ENCODE measurements at places on chromosomes 7 and 10.
A peak's percentile ranks its signal among the peaks of the same experiment; 100 is the strongest.

GRCh38 chr7:110974441-110974840 is 116.5 kb upstream of the LRRN3 start:
- H3K27ac ChIP-seq, result no peak overlapping the region
- no peaks in the 10 kb centered on the region for H3K4me1 ChIP-seq
- DNase-seq, result no peak

- no peaks in the 10 kb centered on the region for H3K27me3 ChIP-seq
- DNase-seq, result no peak
- H3K4me3 ChIP-seq, result no peak overlapping the region
These were observed 171.2 kb upstream of the CELF2 start for GRCh38 chr10:10846504-10846900.

- H3K36me3 ChIP-seq, result peaks cover 3% of the 10 kb centered on the region
- H3K4me3 ChIP-seq, result no peak overlapping the region
- no peaks in the 10 kb centered on the region for H3K4me1 ChIP-seq
- H3K27me3 ChIP-seq, result no peaks in the 10 kb centered on the region
- H3K27ac ChIP-seq, result no peak overlapping the region
These were observed 4.5 kb downstream of the ANKRD61 start for GRCh38 chr7:6035686-6036085.

GRCh38 chr7:50391386-50391785 is 58.8 kb downstream of the FIGNL1 start:
- H3K27ac ChIP-seq, result no peak overlapping the region
- no peaks in the 10 kb centered on the region for H3K36me3 ChIP-seq
- no peaks in the 10 kb centered on the region for H3K4me1 ChIP-seq
- DNase-seq, result no peak
- H3K4me3 ChIP-seq, result no peak overlapping the region
- H3K27me3 ChIP-seq, result no peaks in the 10 kb centered on the region

DNA sequence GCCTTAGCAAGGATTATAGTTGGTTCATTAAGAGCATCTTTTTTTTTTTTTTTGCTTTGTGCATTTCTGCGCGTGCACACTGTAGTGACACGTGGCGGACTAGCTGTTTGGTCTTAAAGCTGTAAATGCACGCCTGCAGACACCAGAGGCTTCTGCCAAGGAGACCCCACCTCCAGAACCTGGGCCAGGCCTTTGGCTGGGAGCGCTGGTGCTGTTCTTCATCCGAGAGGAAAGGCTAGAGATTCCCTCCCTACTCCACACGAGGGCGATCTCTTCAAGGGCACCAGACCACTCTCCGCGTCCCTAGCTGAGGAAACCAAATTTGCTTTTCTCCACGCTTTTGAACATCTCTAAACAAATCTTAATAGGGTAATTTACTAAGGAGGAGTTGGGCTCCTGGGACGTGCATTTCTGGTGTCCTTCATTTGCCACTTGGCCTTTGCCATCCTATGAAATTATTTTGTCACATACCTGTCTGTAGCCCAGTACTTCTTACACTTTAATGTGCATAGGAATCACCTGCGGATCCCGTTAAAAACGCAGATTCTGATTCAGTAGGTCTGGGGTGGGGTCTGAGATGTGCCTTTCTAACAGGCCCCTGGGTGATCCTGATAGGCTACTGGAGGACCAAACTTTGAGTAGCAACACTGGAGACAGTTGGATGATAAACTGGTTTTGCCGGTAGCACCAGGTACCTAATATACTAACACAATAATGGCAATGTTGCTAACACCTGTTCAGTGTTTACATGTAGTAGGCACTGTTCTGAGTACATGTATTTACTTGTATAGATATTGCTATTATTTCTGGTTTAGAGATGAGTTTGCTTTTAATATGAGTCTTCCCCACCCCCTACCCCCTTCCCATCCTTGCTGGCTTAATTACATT is 1.3 kb upstream of the SLC26A5 start:
- H3K4me1 ChIP-seq, result peaks cover 17% of the 10 kb centered on the region
- peaks cover 52% of the 10 kb centered on the region for H3K27me3 ChIP-seq
- no peaks in the 10 kb centered on the region for H3K36me3 ChIP-seq
- DNase-seq, result peak; percentile 35
- H3K27ac ChIP-seq, result no peak overlapping the region

- DNase-seq, result no peak
- no peak overlapping the region for H3K27ac ChIP-seq
- H3K27me3 ChIP-seq, result no peaks in the 10 kb centered on the region
- no peaks in the 10 kb centered on the region for H3K4me1 ChIP-seq
These were observed 1605.1 kb downstream of the REEP3 start for GRCh38 chr10:65126288-65126687.

GRCh38 chr10:98351831-98352402 is 63.1 kb downstream of the PYROXD2 start:
- DNase-seq, result no peak
- H3K27me3 ChIP-seq, result no peaks in the 10 kb centered on the region
- H3K4me1 ChIP-seq, result peaks cover 12% of the 10 kb centered on the region
- no peak overlapping the region for H3K27ac ChIP-seq
- no peak overlapping the region for H3K4me3 ChIP-seq
- no peaks in the 10 kb centered on the region for H3K36me3 ChIP-seq

- DNase-seq, result no peak
- no peak overlapping the region for H3K27ac ChIP-seq
- H3K4me1 ChIP-seq, result no peaks in the 10 kb centered on the region
- H3K36me3 ChIP-seq, result no peaks in the 10 kb centered on the region
These were observed 172.5 kb downstream of the ADARB2 start for GRCh38 chr10:1564791-1565190.

- peaks cover 5% of the 10 kb centered on the region for H3K4me1 ChIP-seq
- no peak overlapping the region for H3K27ac ChIP-seq
- no peak for DNase-seq
- no peaks in the 10 kb centered on the region for H3K27me3 ChIP-seq
These were observed 210.5 kb downstream of the CSTF2T start for GRCh38 chr10:51488766-51489408.

- DNase-seq, result no peak
- no peaks in the 10 kb centered on the region for H3K36me3 ChIP-seq
- no peaks in the 10 kb centered on the region for H3K27me3 ChIP-seq
- H3K4me3 ChIP-seq, result no peak overlapping the region
- H3K27ac ChIP-seq, result peak overlapping the region; percentile 38
These were observed 49.1 kb downstream of the PRKCQ start for GRCh38 chr10:6530966-6531365.

DNA sequence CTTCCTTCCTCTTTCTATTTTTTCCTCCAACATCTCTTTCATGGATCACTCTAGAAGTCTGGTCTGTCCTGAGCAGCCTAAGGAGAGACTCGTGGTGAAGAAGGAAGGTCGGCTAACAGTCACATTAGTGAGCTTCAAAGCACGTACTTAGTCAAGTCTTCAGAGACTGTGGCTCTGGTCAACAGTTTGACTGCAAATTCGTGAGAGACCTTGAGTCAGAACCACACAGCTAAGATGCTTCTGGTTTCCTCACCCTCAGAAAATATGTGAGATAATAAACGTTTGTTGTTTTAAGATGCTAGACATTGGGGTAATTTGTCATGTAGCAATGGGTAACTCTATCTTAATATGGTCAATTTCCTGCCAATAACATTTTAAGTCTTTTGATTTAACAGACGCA is 126.2 kb upstream of the LRRN3 start:
- H3K36me3 ChIP-seq, result no peaks in the 10 kb centered on the region
- H3K4me1 ChIP-seq, result no peaks in the 10 kb centered on the region

DNA sequence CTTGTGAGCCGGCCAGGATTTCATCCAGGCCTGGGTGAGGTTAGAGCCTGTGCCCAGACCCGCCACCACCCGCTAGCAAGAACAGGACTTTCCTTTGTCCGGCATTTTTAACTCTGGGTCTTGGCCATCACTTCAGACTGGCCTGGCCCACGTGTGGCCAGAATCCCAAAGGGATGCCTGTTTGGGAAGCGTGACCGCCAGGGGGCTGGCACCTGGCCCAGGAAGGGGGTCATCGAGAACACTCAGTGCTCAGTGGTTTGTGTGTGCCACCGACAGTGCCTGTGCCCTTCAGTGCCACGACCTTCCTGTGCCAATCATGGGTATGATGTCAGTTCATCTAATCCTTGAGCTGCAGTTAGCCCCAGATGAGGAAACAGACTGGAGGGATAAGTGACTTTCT is 85.0 kb downstream of the ZMIZ1 start:
- DNase-seq, result no peak
- H3K27ac ChIP-seq, result peak overlapping the region; percentile 85
- no peaks in the 10 kb centered on the region for H3K36me3 ChIP-seq
- no peaks in the 10 kb centered on the region for H3K27me3 ChIP-seq
- peaks cover 62% of the 10 kb centered on the region for H3K4me1 ChIP-seq
- no peak overlapping the region for H3K4me3 ChIP-seq

DNA sequence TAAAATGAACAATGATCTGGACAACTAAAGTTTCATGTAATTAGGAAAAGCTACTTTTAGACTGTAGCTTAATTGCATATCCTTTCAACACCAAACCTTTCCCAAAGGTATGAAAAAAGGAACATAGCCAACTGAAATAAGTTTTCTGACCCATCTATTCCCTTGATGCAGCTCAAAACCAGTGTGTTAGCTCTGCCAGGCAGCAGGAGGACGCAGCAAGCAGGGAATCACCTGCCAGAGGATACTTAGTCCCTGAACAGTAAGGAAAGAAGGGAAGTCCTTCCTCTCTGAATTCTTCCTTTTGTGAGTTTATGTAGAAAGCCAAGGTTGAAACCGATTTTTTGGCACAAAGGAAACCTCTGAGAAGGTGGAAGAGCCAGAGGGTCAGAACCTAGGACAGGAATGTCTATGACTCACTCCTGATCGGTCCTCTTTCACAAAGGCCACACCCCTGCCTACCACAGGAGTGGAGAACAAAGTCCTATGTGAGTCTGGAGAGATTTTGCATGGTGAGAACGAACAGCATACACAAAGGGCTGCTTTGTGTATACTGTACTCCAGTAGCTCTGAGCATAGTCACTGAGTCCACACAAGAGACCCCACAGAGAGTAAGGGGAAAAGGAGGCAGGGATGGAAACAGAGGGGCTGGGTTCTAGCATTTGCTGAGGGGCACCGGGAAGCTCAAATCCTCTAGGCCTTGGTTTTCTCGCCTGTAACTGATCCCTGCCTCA is 68.8 kb upstream of the GSDME start:
- DNase-seq, result peak; percentile 71
- H3K27me3 ChIP-seq, result no peaks in the 10 kb centered on the region
- H3K4me1 ChIP-seq, result peaks cover 24% of the 10 kb centered on the region
- no peaks in the 10 kb centered on the region for H3K36me3 ChIP-seq

DNA sequence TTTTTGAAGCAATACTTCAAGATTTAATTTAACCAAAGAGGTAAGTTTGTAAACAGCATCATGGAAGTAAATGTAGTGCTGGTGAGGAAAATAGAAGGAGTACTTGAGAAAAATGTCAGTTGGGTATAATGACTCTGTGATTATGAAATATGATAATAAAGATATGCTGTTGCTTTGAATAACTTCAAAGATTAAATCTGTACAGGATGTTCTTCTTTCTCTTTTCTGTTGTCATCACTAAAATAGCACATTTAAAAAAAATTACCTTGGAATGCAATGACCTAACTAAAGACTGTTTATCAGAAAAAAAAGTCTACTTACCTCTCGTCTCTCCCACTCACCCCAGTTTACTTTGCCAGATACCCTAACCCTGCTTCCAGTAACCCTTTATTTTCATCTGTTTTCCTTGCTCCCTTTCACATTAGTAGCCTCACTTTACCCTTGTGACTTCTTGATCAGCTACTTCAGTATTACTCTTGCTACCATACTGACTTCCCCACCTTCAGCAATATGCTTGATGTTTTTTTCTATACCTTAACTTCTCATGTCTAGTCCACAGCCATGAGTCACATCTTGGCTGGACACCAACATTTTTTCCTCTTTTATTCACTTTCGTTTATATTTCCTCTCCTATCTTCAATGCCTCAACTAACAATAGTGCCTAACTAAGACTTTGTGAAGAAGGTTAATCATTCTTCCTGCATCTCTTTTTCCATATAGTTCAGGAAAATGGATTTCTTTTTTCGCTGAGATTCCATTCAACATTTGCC is 29.7 kb upstream of the TAS2R16 start:
- no peaks in the 10 kb centered on the region for H3K4me1 ChIP-seq
- H3K4me3 ChIP-seq, result no peak overlapping the region
- H3K27me3 ChIP-seq, result no peaks in the 10 kb centered on the region
- no peak overlapping the region for H3K27ac ChIP-seq
- H3K36me3 ChIP-seq, result no peaks in the 10 kb centered on the region

DNA sequence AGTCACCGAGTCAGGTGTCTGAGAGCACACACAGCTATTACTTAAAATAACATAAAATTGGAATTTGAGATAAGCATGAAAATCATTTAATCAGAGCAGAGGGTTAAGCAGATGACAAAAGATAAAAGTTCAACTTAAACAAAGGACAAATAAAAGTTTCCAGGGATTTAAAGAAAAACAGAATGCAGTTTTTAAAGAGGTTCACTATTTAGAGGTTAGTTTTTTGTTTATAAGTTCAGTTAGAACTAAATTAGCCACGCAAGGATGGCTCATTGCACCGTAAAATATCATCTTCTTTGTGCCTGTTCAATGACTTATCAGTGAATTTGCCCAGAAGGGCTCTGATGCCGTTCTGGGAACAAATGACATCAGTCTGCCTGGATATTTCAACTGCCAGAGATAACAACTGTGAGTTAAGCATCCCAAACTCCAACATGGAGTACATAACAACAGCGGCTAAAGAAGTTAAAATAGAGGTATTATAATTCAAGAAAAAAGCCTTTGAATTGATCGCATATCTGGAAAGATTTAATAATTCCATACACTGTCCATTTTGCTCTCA is 107.8 kb downstream of the ANK3 start:
- H3K4me3 ChIP-seq, result no peak overlapping the region
- H3K27me3 ChIP-seq, result no peaks in the 10 kb centered on the region
- no peaks in the 10 kb centered on the region for H3K36me3 ChIP-seq
- no peak for DNase-seq
- no peak overlapping the region for H3K27ac ChIP-seq

- no peaks in the 10 kb centered on the region for H3K36me3 ChIP-seq
- no peaks in the 10 kb centered on the region for H3K4me1 ChIP-seq
- no peak for DNase-seq
- no peak overlapping the region for H3K4me3 ChIP-seq
These were observed 326.2 kb upstream of the AUTS2 start for GRCh38 chr7:69272101-69272500.

GRCh38 chr7:66167773-66168387 is 37.3 kb upstream of the TPST1 start:
- H3K4me1 ChIP-seq, result no peaks in the 10 kb centered on the region
- no peak overlapping the region for H3K4me3 ChIP-seq
- no peak overlapping the region for H3K27ac ChIP-seq
- no peak for DNase-seq
- H3K36me3 ChIP-seq, result no peaks in the 10 kb centered on the region
- no peaks in the 10 kb centered on the region for H3K27me3 ChIP-seq

- H3K27ac ChIP-seq, result no peak overlapping the region
- H3K4me1 ChIP-seq, result no peaks in the 10 kb centered on the region
- H3K36me3 ChIP-seq, result no peaks in the 10 kb centered on the region
- no peaks in the 10 kb centered on the region for H3K27me3 ChIP-seq
- DNase-seq, result no peak
- H3K4me3 ChIP-seq, result no peak overlapping the region
These were observed 66.4 kb upstream of the ATRNL1 start for GRCh38 chr10:115026746-115027140.

DNA sequence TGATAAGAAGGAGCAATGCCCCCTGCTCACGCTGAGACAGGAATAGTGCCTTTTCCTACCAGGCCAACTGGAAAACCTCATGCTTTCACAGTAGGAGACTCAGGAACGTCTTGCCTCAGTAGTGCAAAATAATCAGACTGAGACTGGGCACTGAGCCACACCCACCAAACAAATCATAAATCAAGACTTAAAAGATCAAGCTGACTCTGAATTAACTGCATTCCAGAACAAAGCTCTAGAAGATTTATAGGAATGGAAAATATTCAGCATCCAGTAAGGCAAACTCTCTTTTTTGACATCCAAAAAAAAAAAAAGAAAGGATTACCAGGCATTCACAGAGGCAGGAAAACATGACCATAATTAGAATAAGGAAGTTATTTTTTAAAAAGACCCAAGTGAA is 30.5 kb upstream of the SLC18A3 start:
- no peaks in the 10 kb centered on the region for H3K36me3 ChIP-seq

Data from transverse colon (tissue), 4 donors.